ENCODE measurements at places on chromosomes 6 and 20. TPM values are rescaled to one million over a fixed set of nuclear protein-coding genes. Genes with fewer than 3 reads are reported as not detected.

DNA sequence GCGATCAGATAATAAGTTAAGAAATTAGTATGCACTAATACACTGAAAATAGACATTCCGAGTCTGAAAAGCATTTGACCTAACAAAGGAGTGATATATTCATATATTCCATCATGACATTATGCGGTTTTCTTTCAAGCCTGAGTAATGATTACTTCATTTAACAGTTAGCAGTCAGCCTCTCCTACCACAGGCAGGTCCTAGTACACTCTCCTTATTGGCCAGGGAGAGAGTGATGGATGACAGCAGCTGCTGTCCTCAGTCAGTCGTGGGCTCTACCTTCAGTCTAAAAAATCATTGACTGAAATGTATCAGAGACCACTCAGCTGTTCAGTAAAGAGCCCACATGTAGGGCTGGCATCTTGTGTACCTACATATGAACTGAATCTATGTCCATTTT is 33.2 kb upstream of the VGLL2 start:
- no peak for DNase-seq

GRCh38 chr6:31094389-31094881 is 17.9 kb downstream of the C6orf15 start:
- DNase-seq, result no peak

- no peak for DNase-seq
Measured at GRCh38 chr6:159116343-159116742, 52.9 kb upstream of the FNDC1 start.

FOXF2 gene
- polyA plus RNA-seq, result 0.15 TPM

MYO6 gene
- polyA plus RNA-seq, result 2.4 TPM
